ENCODE measurements at places on chromosomes 4 and X.
A peak's percentile ranks its signal among the peaks of the same experiment; 100 is the strongest.

DNA sequence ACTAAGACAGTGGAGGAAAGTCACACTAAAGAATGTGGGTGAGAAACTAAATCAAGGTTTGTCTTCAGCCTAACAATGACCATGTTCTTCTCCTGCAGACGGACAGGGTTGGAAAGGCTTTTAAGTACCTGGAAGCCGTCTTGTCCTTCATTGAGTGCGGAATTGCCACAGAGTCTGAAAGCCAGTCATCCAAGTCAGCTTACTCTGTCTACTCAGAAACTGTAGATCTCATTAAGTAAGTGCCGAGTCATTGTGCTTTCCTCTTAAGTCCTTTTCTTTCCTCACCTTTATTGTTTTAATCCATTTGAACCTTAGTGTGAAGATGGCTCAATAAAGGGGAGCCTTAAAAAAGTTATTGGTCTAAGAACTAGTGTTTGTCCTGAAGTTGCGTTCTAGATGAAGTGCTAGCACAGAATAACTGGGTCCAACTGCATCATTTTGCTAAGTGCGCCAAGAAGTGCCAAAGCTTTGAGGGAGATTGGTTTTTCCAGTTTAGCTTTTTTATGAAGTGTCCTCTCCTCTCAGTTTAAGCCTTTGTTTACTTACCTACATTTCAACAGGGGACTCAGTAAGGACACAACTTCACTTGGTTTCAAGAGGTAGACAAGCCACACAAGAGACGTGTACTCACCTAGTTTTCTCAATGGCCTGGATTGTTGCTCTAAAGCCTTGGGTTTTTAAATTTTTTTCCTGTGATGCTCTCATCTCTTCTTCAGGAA is 89.3 kb downstream of the KLHL8 start:
- DNase-seq, result no peak

DNA sequence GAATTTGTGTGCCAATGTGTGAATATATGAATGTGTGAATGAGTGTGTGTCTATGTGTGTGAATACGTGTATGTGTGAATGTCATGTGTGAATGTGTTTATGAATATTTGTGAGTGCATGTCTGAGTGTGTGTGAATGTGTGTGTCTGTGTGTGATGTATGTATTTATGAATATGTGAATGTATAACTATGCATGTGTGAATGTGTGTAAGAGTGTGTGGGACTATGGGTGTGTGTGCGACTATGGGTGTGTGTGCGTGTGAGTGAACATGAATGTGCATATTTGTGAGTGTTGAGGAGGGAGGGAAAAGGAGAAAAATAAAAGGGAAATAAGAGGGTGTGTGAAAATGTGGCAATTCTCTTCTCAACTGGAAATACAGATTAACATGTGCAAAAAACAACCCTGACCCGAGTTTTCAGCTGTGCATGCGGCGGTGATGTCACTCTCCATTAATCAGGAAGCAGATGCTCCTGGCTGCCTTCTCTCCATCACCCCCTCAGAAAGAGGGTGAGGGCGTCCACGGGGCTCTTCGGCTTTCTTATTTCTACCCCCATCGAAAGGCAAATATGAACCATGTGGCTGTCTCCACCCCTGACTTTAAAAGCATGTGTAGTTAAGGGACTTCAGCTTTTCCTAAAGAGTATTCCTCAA is 219.8 kb downstream of the MAML3 start:
- DNase-seq, result no peak

- no peak for DNase-seq
Measured at GRCh38 chr4:37224854-37225253, 19.7 kb upstream of the NWD2 start.

- no peak for DNase-seq
Measured at GRCh38 chr4:185730849-185731608, 81.0 kb downstream of the SORBS2 start.

DNA sequence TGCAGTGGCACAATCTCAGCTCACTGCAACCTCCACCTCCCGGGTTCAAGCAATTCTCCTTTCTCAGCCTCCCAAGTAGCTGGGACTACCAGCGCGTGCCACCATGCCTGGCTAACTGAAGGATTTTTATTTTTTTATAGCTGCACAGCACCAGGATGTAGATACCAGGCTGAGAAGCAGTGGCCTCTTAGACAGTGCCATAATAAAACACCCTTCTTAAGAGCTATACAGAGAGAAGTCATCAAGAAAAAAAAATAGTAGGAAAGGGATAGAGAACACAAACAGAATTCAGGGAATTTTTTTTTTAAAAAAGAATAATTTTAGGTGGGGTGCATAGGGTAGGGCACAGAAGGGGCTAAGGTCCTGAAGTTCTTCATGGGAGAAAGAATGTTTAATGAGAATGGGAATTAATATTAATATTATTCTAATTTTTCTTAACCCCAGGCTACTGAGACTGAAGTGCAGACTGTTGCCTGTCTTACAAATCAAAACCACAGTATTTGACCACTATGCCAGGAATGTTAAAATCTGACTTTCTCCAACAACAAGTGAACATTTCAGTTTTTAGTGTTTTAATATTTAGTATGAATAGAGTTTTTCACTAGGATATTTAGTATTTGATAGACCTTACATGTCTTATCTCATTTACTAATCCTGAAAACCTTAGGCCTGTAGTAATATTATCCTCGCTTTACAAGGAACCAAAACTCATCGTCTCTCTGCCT is 146.7 kb downstream of the KCNIP4 start:
- DNase-seq, result no peak

DNA sequence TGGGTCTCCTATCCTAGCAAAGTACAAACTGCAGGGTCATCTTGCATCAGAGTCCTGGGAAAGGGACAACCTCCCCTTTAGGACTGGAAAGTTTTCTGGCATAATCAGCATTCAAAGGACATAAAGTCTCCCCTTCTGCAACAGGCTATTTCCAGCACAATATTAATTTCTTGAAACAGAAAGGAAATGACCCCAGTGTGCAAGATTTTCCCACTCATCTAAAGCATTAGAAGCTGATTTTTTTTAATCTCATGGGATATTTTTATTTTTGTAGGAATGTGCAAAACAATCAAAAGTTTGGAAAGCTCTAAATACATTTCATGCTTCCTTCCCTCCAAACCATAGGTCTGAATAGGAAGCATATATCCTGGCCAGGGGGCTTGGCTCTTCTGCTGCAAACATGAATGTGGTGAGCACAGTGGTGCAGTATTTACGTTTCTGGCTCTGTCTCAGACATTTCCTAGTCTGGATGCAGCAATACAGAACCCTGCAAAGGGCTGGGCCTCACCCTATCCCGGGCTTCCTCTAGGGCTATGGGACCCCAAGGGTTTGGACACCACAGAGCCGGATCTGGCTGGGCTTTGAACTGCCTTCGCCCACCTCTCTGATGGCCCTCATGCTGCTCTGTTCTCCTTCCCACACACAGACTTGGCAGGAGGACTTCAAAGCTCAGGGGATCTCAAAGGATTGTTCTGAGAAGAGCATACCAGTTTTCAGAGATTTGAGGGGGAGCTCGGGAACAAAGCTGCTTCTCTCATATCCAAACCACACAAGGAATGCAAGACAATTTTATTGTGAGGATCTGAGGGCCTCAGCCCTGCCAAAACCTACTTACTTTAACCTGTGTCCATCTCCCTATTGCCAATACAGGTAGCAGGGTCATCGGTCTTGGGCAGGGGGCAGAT is 64.9 kb downstream of the POLR2B start:
- no peak for DNase-seq

DNA sequence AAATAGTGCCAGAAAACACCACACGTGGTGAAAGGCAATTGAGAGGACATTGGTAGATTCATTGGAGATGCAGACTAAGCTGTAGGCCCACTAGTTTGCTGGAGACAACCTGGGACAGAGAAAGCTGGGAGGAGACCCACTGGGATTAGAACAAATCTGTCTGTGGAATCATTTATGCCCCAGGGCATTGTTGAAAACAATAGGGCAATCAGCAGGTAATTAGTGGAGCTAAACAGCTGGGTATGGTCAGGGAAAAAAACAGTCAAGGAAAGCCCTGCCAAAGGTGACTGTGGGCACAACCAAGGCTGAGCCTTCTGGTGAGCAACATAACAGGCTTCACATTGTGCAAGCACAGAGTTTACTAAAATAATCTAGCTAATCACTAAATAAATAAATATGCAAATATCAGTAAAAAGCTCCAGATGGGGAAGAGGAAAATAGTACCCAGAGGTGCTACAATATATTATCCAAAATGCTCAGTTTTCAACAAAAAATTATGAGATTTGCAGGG is 9.0 kb downstream of the TCEAL3 start:
- DNase-seq, result no peak

GRCh38 chrX:12370497-12370986 is 232.3 kb downstream of the FRMPD4 start:
- no peak for DNase-seq

GRCh38 chr4:145679520-145679919 is 426 bp upstream of the C4orf51 start:
- DNase-seq, result no peak

DNA sequence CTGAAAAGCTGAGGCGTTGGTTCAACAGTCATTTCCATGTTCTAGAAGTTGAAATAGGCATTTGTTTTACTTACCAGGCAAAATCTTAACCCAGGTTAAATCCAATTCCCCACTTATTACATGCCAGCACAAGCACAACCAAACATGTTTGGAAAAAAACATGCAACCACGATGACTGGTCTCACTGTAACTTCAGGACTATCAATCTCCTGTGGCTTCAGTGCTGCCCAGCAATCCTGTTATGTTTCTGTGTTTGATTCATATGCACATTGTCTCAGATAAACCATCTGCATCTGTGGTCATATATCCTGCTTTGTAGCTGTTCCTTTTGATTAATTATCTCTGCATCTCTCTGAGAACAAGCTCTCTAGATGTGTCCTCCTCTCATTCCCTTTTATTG is 28.3 kb downstream of the PRDM8 start:
- no peak for DNase-seq

DNA sequence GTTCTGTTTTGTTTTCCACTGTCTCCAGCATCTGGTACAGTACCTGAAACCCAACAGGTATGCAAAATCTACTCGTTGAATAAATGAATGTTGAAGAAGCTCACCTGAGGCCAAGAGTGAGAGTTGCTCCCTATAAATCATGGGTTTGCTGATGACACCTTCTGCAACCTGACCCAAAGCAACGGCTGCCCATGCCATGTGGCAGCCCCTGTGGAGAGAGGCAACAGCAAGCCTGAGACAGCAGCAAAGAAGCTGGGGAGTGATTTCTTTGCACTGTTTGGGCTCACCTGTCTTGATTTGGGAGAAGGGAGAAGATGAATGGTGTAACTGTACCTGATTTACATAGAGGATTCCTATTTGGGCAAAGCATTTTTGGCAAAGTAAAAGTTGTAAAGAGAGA is 119.8 kb upstream of the GPC4 start:
- no peak for DNase-seq

DNA sequence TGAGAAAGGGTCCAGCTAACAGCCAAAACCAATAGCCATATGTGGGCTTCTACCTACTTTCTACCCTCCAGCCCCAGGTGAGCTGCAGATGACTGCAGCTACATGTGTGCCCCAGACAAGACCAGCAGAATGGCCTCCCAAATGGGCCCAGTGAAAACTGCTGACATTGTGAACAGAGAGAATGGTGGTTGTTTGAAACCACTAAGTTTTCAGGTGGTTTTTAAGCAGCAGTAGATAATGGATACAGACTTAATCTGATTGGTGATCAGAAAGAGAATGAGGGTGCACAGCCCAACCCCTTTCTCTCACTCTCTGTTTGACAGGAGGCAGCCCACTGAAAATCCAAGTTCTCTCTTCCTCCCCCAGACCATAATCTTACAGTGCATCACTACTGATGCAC is 42.5 kb upstream of the BBS12 start:
- DNase-seq, result no peak

DNA sequence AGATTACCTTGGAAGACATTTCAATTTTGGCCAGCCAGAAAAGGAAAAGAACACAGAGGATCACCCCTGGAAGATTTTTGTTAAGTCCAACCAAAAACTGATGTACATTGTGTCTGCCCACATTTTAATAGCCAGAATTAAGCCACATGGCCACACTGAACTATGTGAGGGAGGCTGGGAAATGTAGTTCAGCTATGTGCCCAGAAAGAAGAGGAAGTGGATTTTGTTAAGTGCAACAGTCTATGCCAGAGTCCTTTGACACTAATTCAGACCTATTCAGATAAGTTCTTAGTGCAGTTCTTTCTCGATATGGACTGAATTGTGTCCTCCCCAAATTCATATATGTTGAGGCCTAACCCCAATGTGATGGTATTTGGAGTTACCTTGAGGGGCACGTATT is 18.4 kb downstream of the PRPS1 start:
- DNase-seq, result no peak

- no peak for DNase-seq
Measured at GRCh38 chrX:109782994-109783700, 50.1 kb upstream of the ACSL4 start.

DNA sequence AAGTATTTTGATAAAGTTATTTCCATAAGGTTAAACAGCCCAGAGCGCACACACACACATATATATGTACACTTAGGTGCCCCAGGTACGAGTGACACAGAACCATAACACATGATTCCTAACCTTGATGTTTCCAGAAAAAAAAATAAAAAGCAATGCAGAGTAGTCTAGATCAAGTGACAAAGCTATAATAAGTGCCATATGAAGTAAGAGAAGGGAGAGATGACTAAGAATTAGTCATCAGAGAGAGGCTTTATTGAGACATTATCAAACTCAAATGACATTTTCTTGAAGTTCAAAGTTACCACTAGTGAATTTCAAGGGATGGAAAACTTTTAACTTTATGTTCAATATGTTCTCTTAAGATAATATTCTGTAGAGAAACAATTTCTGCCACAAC is 215.0 kb downstream of the HTR2C start:
- DNase-seq, result no peak

- DNase-seq, result no peak
Measured at GRCh38 chr4:148300877-148301276, 141.3 kb downstream of the NR3C2 start.

DNA sequence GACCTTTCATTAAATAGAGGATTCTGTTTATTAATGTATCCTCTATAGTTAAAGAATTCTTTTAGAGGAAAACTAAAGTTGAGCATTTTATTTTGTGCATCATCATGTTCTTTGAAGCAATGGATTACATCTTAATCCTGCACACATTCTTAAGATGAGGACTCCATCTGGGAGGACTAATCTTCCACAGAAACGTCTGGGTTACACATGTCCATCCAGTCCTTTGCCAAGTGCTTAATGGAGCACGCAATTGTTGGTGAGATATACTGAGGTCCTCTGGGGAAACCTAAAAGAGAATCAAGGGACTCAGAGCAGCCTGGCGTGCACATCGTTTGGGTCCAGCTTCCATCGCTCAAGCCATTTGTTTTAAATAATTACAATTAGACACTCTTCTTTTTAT is 115.1 kb upstream of the SFRP2 start:
- no peak for DNase-seq

- DNase-seq, result no peak
Measured at GRCh38 chr4:92812652-92813051, 508.9 kb downstream of the GRID2 start.

GRCh38 chr4:171794528-171794927 is 18.7 kb upstream of the GALNTL6 start:
- peak; percentile 32 for DNase-seq

DNA sequence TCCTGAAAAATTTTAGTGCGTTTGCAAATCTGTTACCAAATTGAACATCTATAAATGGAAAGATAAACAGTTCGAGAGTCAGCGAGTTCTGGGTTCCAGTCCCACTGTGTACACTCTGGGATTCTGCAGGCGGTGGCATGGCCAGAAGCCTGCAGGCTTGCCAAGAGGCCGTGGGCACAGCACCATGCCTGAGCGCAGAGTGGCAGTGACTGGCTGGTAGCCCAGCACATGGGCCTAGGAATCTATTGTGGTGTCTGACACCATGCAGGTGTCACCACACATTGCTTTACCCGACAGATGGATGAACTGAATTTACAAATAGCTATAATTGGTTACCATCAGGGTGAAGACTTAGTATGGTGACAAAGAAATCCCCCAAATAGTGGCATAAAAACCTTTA is 71.7 kb upstream of the TLR3 start:
- DNase-seq, result peak; percentile 43
